ENCODE measurements at places on chromosomes 3 and 15.

DNA sequence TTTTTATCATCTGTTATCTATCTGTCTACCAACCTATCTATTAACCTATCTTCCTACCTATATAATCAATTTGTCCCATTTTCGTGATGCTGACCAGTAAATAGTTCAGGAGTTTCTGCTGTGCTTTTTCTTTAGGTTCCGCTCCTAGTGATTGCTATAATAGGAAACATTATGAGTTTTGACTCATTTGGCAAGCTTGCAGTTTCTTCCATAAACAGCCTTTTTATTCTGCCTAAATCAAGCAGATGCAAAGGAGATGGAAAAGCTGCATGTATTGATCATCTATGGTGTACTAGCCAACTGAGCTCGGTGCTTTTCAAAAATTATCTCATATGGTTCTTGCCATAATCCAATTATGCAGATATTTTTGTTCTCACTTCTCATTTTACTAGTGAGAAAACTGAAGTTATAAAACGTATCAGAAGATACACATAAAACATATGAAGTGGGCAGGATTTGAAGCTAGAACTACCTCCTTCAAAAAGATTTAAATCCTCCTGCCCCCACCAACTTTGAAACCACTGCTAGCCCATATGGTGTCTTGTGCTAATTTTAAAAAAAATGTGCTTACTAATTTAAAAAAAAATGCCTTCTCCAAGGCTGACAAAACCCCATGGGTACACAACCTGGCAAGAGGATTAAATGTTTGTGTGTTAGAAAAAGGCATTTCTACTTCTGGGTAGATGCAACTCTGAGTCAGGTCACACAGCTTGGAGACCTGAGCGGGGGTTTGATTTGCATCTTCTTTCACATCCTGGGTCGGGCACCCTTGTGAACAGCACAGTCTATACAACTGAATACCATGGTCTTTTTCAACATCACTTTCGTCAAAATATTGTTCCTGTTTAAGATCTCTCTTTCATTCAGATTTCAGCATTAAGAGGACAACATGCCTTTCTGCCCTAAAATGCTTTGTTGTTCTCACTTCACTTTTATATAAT is 267.0 kb downstream of the CHL1 start:
- DNase-seq, result no peak

DNA sequence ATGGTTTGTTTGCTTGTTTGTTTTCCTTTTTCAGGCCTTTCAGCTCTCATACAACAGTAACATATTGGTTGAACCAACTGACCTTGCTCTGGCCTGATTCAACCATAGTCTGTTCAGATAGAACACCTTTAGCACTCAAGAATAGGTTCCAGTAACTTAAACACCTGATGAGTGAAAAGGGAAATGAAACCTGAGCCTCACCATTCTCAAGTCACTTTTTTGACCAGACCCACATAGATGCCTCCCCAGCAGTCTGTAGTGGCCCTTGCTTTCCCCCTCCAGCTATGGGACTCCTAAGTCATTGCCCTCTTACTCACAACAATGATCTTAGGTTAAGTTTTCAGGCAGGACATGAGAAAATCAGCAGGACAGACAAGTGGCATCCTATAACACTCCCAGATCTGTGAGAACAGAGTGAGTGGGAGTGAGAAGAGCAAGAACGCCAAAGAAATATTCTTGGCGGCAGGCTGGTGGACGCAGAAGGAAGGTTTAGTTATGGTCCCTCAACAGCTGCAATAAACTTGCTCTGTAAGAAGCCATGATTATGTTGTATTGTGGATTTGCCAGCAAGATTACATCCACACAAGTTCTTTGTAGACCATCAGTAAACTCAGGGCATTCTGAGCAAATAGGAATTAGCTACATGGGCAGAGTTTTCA is 367.5 kb downstream of the MECOM start:
- DNase-seq, result no peak

- DNase-seq, result no peak
Observed at GRCh38 chr3:175896655-175897054, 1037.5 kb downstream of the NAALADL2 start.

DNA sequence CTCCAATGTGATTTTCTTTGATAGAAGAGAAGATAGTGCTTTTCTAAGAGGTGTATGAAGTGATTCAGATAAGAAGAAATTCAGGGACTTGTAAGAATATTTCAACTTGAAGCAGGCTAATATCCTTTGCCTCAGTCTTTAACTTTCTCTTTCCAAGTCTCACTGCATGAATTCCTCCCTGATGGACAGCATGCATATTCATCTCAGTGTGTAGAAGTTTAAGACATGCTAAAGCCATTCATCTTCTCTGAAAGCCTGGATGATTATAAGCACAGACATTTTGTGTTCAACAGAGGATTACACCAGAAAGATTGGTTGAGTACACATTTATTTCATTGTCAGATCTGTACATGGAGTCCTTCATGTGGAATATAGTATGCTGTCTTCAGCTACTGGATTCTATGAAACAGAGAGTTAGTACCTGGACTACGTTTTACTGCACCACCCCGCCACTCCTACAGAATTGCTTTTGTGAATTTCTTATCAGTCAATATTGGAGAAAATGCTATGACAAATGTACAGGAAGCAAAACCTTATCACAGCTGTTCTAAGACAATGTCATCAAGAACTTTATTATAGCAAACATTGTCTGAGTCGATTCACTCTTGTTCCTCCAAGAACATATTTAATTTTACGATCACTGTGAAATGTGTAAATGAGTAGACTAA is 1346.1 kb downstream of the OTOL1 start:
- no peak for DNase-seq

DNA sequence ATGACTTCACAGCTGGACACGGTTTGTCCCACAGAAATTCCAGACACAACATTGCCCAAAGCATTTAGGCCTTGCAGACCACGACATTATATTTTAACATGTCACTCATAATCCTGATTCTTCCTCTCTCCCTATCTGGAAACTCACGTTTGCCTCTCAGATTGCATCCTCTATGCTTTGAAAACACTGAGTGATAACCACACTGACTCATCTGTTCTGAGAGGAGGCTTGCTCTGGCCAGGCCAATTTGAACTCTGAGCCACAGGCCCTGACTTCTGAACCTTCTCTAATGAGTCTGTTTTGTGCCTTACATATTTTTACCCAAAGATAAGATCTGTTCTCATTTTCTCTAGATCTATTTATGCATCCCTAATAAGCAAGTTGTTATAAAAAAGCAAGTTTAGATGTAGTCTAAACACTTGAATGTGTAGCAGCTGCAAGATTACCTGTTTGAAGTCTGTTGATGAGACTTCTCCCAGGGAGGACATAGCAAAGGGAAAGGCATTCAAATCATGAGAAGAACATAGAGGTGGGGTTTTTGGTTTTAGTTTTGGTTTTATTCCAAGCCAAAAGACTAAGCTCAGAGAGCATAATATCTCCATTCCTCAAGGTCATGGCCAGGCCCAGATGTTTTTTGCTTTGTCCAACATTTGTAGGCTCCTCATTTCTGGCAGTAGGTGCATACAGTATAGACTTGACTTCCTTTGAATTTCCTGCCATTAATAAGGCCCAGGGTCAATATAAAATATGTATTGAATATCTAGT is 234.4 kb upstream of the LRTM1 start:
- DNase-seq, result no peak

DNA sequence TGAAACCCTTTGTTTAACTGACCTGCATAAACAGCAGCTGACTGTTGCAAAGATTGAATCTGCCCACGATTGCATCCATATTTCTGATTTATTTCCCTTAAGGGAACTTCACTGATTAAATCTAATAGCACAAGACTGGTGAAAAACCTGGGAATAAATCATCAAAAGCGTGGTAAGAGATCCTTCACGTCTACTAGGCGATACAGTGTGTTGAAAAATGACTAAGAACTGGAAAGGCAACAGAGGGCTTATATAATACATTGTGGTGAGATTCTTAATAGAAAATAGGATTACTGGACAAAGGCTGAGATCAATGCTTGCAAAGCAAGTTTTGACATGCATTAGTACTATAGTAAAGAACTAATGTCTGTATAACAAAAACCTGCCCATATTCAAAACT is 49.0 kb downstream of the POLQ start:
- DNase-seq, result no peak

- DNase-seq, result no peak
Observed at GRCh38 chr3:25593001-25593400, 71.7 kb downstream of the TOP2B start.

DNA sequence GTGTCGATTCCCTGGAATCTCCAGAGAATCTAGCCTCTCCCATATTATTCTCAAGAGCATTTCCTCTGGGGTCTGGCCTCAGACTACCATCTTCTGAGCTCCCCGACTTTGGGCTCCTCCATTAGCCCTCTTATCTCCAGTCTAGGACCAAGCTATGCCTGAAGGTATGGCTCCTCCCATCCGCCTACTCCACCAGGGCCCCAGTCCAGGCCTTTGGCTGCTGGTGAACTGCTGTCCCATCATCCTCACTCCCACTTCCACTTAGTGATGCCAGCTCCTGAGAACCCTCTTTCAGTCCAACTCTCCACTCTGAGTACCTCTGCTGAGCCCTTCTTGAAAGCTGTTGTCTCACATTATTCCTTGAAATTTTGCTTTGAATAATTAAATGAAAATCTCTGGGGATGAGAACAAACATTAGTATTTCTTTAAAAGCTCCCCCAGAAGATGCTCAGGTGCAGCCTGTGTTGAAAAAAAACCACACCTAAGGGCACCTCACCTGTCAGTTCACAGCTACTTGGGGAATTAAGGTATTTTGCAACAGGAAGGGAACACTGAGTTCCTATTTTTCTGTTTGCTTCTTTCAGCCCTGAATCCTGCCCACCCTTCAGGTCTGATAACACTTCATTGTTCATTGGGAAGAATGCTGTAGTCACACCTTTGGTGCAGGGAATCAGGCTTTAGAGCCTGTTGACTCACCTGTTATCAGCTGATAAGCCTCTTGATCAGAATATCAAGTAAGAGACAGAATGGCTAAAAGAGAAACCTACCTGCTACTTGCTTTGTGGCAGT is 9.5 kb downstream of the CLDN18 start:
- no peak for DNase-seq

DNA sequence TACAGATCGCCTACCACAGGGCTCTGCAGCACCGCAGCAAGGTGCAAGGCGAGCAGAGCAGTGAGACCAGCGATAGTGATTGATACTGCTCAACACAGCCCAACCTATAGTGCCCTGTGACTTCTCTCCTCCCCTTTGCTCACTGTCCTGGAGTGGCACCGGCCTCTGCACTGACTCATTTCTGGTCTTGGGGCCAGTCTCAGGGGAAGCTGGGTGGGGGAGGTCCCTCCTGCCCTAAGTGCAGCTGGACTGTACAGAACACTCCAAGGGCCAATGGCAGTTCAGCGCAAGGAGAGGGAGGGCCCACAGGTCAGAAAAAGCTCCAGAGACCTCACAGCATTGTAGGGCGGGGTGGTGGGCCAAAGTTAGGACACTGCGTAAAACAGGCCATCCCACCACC is 2.5 kb upstream of the OGG1 start:
- DNase-seq, result no peak

DNA sequence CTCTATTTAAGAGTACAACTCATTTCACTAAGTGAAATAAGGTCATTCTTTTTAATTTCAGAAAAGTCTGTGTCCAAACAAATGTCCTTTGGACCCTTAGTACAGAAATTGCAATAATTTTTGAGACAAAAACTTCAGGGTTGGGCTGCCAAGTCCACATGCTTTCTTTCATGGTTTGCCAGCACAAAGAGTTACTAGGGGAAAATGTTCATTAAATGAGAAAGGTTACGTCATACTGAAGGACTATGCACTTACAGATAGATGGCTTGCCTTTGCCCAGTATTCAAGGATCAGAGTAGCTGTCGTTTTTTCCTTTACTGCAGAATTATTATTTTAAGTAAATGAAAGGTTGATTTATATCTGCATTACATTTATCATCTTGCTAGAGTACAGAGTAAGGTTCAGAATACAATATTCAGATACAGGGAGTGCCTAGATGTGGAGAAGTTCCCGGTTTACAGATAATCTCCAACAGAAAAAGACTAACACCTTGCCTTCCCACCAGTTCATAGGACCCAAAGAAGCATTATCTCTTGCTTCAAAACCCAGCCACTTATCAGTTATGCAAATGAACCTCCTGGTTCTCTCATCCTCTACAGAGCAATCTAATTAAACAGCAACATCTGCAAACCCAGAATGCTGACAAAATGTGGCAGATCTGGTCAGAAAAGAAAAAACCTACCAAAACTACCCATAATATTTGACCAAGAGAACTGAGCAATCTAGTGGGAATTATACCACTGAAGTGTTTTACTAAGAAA is 179.3 kb downstream of the FRMD5 start:
- DNase-seq, result no peak

DNA sequence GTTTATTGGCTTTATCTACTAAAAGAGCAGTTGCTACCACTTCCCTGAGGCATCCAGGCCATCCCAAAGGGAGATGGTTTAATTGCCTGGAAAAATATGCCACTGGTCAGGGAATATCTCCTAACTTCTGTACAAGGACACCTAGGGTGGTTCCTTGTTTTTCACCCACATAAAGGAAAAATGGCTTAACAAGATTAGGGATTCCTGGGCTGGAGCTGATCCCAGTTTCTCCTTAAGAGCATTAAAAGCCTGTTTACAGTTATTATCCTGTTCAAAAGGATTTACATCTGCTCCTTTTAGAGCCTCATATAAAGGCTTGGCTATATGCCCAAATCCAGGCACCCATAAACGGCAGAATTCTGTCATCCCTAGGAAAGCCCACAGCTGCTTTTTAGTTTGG is 70.2 kb upstream of the WNT7A start:
- no peak for DNase-seq

DNA sequence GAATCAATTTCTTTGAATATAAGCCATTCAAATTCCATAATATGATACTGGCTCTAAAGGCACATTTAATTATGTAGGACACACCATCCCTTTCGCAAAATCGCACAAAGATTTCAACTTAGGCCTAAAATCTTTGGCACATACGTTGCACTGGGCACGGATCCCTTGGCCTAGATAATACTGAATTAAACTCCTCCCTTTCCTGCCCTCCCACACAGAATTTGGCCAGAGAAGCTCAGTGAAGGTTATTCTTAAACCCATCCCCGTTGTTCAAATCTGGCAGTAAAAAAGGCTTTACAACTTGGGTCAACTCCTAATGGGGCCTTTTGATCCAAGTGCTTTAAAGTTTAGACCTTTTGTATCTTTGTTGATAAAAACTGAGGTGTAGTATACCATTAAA is 247.2 kb downstream of the PTPRG start:
- DNase-seq, result no peak
